ENCODE measurements at places on chromosomes 12 and 14.

DNA sequence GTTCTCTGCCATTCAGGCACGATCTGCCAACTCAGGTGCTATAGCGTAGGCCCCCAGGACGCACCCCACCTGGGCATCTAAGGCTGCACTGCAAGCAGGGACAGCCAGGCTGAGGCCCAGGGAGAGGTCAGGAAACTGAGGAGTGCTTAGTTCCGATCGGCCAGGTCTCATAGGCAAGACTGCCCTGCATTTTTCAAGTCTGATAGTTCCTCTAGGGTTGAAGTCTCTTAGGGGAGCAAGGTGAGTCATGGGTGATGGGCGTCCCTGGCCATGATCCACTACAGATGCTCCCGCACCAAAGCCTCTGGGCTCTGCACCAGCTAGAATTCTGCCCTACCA is 13.2 kb downstream of the NOPCHAP1 start:
- DNase-seq: no peak

- no peak for DNase-seq
These were observed 71.4 kb downstream of the SLC41A2 start for GRCh38 chr12:104886418-104887401.

- DNase-seq: no peak
These were observed 17.8 kb upstream of the BCL7A start for GRCh38 chr12:122003651-122004611.

GRCh38 chr14:76330411-76331327 is 45.3 kb upstream of the ESRRB start:
- DNase-seq: no peak

- no peak for DNase-seq
These were observed 101.8 kb upstream of the DYRK2 start for GRCh38 chr12:67546746-67547145.

Measured in hematopoietic multipotent progenitor cell treated with erythropoietin and hydrocortisone succinate and interleukin-3 and kit ligand, for 17 days (in vitro differentiated cells).